Activated T-cell treated with anti-CD3 and anti-CD28 coated beads for 24 hours (primary cell): ENCODE measurements at places on chromosomes 1 and 21.

DNA sequence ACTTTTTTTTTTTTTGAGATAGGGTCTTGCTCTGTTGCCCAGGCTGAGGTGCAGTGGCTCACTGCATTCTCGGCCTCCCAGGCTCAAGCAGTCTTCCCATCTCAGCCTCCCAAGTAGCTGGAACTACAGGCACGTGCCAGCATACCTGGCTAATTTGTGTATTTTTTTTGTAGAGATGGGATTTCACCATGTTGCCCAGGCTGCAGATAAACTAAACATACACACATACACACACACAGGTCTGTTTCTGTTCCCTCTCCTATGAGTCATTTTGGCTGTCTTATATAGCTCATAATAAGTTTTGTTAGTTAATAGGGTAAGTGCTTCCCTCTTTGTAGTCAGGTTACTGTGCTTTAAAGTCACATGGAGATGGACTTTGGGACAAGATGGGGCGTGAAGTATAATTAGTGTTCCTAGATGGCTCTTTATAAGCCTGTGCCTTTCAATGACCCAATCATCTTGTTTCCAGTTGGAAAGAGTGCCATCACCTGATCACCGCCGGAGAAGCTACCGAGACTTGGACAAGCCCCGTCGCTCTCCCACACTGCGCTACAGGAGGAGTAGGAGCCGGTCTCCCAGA is 9.1 kb downstream of the PRPF38A start:
- no peak for DNase-seq

- DNase-seq = no peak
Observed at GRCh38 chr1:66731170-66731865, 20.9 kb upstream of the DYNLT5 start.

DNA sequence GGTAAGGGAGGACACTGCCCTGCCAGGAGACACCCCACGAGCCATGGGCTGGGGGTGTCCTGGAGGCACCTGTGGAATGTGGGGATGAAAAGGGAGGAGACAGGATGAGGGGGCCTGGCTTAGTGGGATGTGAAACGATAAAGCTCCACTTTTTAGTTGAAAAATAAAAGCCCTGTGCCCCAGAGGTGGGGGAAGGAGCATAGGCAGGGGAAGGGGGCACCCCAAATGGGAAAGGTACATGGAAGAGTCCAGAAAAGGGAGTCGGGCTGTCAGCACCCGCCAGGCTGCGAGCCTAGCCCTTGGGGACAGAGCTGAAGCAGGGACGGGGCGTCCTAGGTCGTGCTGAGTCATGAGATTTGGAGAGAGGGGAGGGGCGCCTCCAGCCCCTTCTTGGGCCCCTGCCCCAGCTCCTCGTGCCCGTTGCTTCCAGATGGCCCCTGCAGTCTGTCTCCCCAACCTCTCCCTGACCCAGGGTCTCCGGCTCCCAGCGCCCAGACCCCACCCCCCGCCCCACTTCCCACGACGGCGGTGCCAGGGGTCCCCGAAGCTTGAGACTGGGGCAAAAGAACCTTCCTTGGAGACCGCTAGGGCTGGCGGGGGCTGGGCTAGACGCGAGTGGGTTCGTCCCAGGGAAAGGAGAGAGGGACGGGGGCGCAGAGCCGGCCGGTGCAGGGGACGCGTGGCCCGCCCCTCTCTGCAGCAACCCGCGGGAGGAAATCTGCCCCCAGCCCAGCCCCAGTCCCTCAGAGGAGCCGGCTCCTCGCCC is 795 bp downstream of the SYT2 start:
- no peak for DNase-seq

- no peak for DNase-seq
Observed at GRCh38 chr1:57321776-57322175, 102.1 kb downstream of the DAB1 start.

GRCh38 chr21:35651196-35651595 is 409.1 kb downstream of the SETD4 start:
- DNase-seq = no peak

DNA sequence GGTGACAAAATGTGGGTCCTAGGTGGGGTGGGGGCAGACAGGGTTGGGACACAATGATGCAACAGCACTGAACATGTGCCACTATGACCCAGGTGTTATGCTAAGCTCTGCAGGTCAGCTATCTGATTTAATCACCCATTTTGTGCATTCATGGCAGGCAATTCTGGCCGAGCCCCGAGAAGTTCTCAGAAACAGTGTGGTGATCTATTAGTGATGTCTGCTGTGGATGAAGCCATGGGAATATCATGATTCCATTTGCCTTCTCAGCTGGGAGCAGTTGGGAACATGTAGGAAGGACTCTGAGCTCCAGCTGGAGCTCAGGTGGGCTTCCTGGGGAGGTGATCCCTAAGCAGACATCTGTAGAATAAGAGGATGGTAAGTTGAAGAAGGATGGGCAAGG is 194.0 kb upstream of the POU3F1 start:
- DNase-seq = no peak

DNA sequence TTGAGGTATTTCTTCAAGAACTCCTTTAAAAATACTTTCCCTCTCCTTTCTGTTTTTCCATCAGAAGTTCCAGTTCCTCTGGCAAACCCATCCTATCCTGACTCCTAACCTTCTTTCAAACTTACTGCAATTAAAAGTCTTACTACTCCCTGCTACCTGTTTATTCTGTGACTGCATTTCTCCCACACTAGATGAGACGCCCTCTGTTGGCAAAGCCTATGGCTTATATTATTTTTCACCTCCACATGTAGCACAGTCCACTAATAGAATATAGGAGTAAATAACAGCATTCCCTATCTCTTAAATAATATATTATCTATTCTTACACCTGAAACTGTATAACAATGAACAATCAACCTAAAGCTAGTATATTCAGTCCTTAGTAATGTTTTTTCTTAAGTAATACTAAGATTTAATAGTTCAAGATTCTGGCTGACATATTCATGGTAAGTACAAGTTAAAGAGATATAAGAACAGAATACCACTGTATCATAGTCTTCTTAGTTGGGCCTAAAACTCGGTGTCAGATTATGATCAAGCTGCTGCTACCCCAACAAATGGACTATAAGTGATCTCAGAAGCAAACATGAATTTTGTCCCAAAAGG is 54.8 kb downstream of the RAB3GAP2 start:
- DNase-seq = no peak

GRCh38 chr1:11841245-11842153 is 6.1 kb downstream of the NPPA start:
- DNase-seq = no peak

DNA sequence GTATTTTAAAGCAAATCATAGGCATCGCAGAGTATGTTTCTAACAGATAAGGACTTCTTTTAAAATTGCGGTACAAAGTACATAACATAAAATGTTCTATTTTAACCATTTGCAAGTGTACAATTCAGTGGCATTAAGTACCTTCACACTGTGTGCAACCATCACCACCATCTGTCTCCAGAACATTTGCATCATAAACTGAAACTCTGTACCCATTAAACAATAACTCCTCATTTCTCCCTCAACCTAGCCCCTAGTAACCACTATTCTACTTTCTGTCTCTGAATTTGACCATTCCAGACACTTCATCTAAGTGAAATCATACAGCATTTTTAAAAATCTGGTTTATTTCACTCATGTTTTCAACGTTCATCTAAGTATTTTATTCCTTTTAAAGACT is 16.6 kb upstream of the ATF3 start:
- DNase-seq = no peak

DNA sequence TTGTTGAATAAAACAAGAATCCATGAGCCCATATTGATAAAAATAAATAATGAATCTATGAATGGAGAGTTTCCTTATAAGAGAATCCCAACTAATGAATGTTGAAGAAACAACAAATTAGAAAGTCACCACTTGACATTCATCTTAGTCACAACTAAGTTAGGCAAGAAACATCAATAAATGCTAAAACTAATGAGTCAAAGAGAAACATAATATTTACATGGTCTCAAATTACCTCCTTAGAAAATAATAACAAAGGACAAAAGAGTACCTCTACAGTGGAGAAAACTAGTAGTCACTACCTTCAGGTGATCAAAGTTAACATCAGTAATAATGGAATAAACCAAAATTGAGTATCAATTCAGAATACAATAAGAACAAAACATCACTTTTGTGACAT is 93.5 kb downstream of the AKT3 start:
- DNase-seq = no peak

DNA sequence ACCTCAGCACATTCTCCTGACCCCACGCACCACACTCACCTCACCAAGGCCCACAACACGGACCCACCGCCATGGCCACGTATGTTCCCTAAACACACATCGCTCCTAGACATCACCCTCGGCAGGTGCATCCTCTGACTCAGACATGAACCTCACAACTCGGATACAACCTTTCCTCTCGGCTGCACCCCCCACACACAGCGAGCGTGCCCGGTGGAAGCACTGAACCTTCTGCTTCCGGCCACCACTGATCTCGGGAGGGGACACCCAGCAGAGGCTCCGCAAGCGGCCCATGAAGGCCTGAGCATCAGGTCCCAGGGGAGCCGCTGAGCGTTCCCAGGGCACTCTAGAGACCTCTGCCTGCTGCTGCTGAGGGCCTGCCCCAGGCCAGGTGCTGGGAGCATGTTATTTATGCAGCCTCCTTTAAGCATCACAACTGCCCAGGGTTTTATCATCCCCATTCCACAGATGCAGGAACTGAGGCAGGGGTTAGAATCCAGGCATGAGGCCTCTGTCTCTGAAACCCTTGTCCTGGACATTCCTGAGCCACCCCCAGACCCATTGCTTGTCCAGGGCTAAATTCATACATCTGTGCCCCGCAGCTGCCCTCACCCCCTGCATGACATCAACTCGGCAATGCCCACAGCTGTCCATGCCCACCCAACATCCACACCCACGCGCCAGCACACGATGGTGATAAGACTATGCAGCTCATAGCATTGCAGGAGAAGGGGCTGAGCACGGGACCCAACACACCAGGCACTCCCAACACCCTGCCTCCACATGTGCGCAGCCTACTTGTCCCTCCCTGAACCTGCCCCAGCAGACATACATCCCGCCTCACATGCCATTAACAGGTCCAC is 27.0 kb downstream of the SDC3 start:
- DNase-seq = no peak

- DNase-seq = no peak
Observed at GRCh38 chr1:25492323-25492722, 51.1 kb upstream of the LDLRAP1 start.

DNA sequence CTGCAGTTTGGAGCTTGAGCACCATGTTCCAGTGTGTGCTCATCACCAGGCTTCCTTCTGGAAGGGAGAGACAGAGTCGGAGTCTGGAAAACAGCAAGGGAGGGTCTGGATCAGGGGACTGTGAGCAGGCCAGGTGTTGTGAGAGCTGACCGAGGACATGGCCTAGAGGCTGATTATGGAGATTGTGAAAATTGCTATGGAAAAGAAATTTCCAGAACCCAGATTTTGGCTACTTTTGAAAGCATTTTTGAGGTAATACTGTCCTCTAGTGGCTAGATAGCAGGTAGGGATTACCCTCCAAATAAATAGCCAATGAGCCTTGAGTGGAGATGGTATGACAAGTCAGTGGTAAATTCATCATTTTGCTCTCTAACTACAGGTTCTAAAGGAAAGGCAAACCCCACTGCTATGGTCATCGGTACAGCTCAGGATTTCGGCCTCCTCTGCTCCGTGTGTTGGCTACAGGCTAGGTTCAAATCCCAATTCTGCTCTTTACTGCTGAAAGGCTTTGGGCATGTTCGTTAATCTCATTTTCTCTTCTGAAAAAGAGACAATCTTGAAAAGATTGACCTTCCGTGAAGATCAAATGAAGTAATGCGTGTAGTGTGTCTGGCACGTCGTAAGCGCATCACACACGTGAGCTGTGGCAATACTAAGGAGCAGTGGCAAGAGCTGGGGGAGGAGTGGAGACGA is 1.0 kb upstream of the HAO2 start:
- no peak for DNase-seq

- no peak for DNase-seq
Observed at GRCh38 chr1:17816511-17816910, 61.4 kb downstream of the ACTL8 start.

DNA sequence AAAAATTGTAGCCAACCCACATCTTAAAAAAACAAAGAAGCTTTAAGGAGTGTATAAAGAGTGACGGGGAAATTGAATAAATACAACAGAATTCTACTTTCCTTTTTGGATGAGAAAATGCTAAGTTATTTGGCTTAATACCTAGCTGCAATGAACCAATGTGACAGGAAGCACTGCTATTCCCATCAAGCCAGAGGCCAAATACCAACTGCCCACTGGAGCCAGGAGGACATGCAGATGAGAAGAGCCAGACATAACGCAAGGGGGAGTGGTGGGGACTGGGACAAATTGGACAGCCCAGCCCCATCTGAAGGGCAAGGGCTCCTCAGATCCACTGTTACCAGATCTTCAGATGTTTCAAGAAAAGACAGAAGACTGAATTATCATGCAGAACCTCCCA is 25.7 kb downstream of the DNAJC11 start:
- DNase-seq = no peak

DNA sequence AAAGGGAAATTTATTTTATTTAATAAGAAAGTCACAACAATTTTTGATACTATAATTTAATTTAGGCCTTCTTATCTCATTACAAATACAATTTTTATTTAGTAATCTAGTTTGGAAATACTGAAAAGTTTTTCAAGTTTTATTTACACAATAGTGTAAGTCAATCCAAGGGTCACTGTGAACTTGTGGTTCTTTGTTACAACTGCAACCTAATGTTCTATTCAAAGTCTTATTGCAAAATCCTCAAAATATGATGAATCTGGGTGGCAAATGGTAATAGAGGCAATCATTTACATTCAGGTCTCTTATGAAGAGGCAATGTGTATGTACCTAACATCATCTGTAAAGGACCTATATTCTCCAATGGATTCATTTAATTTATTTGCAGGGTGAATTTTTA is 421.2 kb downstream of the DPYD start:
- DNase-seq = no peak

DNA sequence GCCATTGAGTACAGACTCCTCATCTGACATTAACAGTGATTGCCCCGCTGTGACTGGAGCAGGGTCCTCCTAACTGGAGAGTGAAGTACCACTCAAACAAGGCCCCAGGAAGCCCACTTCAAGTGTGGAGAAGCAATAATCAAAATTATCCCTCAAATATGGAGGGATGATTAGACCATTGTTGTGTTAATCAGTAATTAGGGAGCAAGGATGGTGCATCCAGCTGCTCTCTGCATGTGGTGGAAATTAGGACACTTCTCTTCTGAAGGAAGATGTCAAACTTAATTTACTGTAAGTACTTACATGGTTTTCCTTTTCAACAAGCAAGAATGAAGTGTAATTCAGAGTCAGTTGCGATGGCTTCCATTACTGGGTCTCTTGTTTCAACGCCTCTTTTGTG is 3.4 kb upstream of the ZP4 start:
- no peak for DNase-seq

GRCh38 chr1:2322065-2322571 is 69.2 kb downstream of the MORN1 start:
- DNase-seq = no peak
